Body of pancreas (tissue), 4 donors: ENCODE measurements at places on chromosomes 7 and 10. TPM values are rescaled to one million over a fixed set of nuclear protein-coding genes. Genes with fewer than 3 reads are reported as not detected.

- DNase-seq = no peak
Observed at GRCh38 chr7:24419077-24419476, 135.1 kb downstream of the NPY start.

DNA sequence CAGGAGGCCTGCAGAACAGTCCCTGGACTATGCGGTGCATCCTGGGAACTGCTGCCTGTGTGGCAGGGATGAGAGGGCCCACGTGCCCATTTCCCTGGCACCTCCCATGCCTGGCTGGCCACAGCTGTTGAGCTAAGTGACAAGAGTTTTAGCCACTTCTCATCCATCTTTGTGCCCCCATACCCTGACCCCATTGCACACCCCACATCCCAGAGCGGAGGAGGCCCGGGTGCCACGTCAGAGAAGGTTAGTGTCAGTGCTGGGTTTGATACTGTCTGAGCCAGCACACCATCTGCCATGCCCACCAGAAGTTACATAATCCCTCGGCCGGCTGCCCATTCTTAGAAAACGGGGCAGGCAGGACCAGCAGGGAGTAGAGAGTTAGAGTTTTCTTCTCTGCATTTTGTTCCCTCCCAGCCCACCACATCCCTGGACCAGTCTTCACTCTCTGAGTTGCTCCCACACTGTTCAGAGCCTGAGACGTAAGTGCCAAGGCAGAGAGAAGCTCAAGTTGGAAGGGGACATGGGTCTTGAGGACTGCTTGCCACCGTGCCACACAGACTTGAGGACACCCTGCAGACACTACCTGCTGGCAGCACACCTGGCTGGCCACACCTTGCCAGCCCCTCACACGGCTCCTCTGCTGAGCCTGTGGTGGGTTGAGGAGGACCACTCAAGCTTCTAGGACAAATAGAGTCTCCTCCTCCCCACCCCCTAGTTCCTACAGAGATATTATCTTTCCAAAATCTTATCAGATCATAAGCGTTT is 13.1 kb downstream of the UNC5B start:
- peak; percentile 40 for DNase-seq

DNA sequence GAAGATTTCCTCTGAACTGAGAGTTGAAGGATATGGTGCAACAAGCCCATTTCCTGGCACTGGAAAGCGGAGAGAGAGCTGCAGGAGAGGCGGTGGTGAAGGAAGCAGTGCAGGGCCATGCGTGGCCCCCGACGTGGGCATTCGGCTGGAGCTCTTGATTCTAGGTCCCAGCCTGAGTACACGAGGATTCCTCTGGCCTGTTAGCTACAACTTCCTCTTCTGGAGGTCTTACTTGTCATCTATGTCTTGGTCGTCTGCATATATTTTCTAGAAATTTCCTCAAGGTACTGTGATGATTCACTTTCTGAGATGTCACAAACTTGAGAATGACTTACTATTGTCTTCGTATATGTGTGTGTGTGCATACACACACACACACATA is 59.2 kb upstream of the JAZF1 start:
- DNase-seq = no peak

DNA sequence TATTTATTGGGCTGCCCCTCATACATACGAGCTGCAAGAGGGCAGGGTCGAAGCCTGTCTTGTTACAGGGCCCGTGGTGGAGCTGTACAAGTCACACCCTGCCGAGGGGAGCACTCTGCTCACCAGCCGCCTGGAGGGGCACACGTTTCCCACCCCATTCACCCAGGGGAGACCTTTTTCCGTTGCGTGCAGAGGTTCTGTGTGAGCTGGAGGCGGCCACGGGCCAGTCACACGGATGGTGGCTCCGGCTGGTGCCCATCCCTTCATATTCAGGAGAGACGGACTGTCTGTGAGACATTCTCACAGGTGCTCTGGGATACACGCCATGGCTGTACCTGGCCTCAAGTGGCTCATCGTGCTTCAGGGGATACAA is 47.9 kb upstream of the FAM20C start:
- DNase-seq = no peak

- DNase-seq = no peak
Observed at GRCh38 chr7:114310345-114311110, 104.1 kb upstream of the FOXP2 start.

- DNase-seq = no peak
Observed at GRCh38 chr10:33791272-33791660, 456.8 kb upstream of the NRP1 start.

- DNase-seq = no peak
Observed at GRCh38 chr7:33278095-33278494, 148.7 kb downstream of the BBS9 start.

GRCh38 chr10:114356751-114357514 is 47.4 kb downstream of the AFAP1L2 start:
- DNase-seq = no peak

The PPP1R17 gene
- not detected for total RNA-seq

DNA sequence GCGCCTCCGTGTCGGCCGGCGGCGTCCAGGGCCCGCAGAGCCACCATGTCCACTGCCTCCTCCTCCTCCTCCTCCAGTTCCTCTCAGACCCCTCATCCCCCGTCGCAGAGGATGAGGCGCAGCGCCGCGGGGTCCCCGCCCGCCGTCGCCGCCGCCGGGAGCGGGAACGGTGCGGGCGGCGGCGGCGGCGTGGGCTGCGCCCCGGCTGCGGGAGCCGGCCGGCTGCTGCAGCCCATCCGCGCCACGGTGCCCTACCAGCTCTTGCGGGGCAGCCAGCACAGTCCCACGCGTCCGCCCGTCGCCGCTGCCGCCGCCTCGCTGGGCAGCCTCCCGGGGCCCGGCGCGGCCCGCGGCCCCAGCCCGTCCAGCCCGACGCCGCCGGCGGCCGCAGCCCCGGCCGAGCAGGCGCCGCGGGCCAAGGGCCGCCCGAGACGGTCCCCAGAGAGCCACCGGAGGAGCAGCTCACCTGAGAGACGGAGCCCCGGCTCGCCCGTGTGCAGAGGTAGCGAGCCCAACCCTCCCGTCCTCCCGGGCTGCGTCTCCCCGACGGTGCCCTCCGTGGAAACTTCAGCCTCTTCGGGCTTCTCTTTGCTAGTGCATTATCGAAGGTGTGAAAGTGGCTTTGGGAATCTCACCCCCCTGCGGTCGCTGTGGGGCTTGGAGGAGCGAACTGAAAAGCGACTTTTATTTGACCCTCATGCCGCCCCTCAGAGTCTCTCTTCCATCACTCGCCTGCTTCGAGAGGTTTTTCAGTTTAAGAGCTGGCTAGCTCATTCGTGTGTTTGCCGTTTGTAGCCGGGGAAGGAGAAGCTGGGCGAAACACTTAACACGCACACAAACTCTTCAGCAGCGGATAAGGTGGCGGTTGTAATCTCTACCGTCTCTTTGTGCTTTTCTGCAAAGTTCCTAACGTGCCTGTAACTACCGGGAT is 975 bp downstream of the GLCCI1 start:
- DNase-seq = peak; percentile 23

The ENKUR gene
- not detected for total RNA-seq

The SLF2 gene
- total RNA-seq = 26.7 TPM

The BMI1 gene
- 24.7 TPM for total RNA-seq

The TACR2 gene
- total RNA-seq = 0.66 TPM

DNA sequence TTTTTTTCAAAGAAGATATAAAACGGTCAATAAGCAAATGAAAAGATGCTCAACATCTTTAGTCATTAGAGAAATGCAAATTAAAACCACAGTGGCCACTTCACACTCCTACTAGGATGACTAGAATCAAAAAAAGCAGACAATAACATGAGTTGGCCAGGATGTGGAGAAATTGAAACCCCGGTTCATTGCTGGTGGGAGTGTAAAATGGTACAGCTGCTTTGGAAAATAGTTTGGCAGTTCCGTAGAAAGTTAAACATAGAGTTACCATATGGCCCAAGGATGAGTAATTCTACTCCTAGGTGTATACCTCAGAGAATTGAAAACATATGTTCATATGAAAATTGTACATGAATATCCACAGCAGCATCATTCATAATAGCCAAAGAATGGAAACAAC is 573.3 kb downstream of the GALNT17 start:
- no peak for DNase-seq

DNA sequence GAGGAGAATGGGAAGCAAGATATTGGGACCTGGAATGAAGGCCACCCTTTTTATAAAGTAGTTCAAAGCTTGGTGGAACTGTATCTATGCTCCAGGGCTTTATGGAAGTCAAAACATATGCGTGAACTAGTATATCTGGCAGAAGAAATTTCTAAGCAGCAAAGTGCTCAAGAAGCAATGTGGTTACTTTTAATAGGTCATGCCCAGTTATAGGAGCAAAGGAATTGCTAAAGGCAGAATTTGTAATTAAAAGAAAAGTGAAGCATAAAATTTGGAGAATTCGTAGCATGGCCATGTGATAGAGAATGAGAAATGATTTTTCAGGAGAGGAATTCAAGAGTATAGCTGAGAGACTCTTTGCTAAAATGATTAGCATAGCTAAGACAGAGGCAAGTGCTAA is 1110.4 kb downstream of the XPNPEP1 start:
- no peak for DNase-seq

- DNase-seq = no peak
Observed at GRCh38 chr7:81284576-81284975, 365.7 kb upstream of the SEMA3C start.

DNA sequence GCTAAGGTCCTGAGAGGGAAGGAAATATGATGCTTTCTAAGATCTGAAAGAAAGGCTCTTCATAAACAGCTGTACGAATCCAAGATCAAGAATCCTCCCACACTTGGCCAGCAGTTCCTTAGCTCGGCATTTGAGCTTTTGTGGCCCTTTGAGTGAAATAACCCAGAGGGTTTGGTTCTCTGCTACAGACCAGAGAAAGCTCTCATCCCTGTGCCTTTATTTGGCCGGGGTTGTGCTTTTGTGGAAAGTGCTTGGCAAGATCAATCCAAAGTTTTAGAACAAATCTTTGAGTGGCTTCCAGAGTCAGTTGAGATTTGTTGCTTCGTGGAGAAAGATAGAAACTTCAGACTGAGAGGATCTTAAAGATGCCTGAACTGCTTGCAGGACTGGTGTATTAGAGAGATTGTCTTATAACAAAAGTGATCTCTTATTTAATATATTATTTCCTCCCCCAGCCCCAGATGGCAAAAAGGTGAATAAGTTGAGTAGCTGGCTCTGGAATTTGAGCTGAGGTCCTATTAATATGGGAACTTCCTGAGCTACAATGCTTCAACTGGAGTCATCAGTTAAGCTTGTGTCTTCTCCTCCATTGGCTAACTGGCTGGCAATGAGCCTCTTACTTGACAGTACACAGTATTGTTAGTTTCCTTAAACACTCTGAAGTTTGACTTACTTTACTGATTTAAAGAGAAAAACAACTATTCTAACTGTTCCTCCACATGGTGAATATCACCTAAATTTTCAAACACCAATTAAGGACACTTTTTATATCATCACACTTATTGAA is 687.3 kb downstream of the MAGI2 start:
- DNase-seq = no peak

The GSTO2 gene
- 26.5 TPM for total RNA-seq

- DNase-seq = no peak
Observed at GRCh38 chr10:91127341-91128082, 93.0 kb upstream of the PCGF5 start.

The CDNF gene
- 15.3 TPM for total RNA-seq

The FGL2 gene
- total RNA-seq = 9.1 TPM

DNA sequence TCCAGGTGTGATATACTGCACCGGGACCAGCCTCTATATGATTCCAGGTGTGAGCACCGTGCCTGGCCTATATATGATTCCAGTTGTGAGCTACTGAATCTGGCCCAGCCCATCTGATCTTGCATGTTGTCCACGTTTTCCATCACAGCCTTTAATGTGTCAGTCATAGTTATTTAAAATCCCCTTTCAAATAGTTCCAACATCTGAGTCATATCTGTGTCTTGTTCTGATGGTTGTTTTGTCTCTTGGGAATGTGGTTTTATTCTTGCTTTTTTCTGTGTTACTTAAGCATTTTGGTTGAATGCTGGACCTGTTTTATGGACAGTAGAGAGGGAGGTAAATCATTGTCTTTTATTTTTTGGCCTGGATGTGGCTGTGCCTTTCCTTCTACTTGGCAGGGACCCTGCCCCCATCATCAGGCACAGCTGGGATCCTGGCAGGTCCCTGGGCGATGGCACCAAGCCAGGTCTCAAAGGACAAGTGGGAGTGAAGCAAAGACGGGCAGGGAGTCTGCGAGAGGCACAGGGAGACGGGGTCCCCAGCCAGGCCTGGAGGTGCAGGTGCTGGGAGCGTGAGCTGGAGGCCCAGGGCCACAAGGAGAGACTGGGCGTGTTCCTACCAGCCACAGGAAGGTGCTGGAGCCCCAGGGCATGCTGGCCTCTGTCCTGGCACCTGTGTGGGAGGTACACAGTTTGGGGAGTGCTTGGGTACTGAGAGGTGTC is 94.7 kb downstream of the DYNC2I1 start:
- no peak for DNase-seq

DNA sequence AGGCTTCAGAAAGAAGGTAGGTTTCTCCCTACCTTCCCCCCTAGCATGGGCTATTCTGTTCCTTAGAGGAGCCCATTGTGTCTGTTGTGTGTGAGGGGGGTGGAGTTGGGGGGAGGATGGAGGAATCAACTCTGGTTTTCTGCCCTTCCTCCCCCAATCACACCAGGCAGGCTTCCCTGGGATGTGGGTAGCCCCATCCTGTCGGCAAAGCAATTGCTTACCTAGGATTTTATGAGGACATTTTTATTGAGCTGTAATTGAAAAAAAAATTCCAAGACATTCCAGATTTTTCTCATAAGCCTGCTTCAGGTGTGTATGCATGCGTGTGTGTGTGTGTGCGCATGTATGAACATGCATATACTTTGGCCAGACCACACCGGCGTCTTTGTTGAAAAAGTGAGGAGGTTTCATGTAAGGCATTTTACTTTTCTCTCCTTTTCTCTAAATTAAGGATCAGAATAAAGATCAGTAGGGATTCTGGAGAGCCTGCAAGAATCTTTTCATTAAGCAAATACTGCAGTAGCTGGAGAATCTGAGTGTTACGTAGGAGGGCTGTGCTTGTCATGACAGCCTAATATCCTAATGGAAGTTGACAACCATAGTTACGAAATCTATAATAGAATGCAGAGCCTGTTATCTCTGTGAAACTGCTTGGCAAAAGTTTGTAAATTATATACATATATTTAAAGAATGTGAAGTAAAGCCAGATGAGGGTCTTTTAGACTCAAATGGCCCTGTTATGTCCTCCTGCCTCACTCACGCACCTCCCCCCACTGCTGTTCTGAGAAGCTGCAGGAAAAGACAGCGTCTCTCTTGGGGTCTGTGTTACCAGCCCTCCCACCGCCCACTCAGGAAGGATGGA is 27.3 kb upstream of the SAMD8 start:
- no peak for DNase-seq

DNA sequence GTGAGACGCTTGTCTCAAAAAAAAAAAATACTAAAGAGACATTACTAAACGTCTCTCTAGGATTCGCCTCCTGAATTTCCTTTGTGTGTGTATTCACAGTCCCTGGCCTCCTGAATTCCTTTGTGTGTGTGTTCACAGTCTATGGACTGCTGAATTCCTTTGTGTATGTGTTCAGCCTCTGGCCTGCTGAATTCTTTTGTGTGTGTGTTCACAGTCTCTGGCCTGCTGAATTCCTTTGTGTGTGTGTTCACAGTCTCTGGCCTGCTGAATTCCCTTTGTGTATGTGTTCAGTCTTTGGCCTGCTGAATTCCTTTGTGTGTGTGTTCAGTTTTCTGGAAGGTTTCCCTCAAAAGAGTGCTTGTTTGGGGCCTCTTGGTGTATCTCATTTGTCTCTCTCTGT is 8.2 kb downstream of the BMS1 start:
- no peak for DNase-seq
